ENCODE measurements at places on chromosomes 12 and 14. TPM values are rescaled to one million over a fixed set of nuclear protein-coding genes. Genes with fewer than 3 reads are reported as not detected.

Gene MYL2
- not detected for total RNA-seq

Gene KIF5A
- 0.09 TPM for total RNA-seq

Gene KRT8
- total RNA-seq = 13.4 TPM

Gene CRIP2
- total RNA-seq = 22.7 TPM

Gene TCL1B
- total RNA-seq = not detected
